ENCODE measurements at places on chromosomes 11 and 22.

DNA sequence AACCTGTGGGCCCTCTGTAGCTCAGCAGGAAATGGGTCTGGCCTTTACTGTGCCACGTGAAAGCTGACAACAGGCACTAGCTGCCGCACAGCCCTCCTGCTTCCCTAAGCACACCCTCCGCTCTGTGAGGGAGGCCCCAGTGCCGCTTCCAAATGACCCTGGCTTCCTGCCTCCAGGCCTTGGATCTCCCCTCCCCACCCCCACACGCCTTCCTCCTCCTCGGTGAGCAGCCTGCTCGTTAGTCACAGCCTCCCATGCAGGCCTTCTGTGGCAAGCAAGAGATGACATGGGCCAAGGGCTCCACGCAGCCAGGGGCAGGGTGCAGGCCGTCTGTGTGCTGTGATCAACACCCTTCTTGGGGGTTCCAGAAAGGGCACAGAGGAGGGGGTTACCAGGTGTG is 15.3 kb upstream of the RASL10A start:
- peak; percentile 89 for DNase-seq

GRCh38 chr11:76598426-76598839 is 72.1 kb downstream of the LRRC32 start:
- peak; percentile 75 for DNase-seq

- no peak for DNase-seq
These were observed 24.6 kb downstream of the HIPK3 start for GRCh38 chr11:33281758-33282157.

- DNase-seq: no peak
These were observed 103.5 kb downstream of the WNT11 start for GRCh38 chr11:76102802-76103201.

- no peak for DNase-seq
These were observed 51.6 kb upstream of the LINC01488 start for GRCh38 chr11:69429716-69430491.
